A549 treated with Hydrocortisone at 1 μM for 4 hours (cell line): ENCODE measurements at places on chromosomes 6 and 20. TPM values are rescaled to one million over a fixed set of nuclear protein-coding genes. Genes with fewer than 3 reads are reported as not detected.

Gene GSTA3
- total RNA-seq: not detected in 5 replicates

Gene TSHZ2
- not detected in 5 replicates for total RNA-seq

Gene SLC29A1
- total RNA-seq: 45.4 to 50.3 TPM (median 49.5 TPM) in 5 replicates

Gene GMDS
- 7.5 to 9.5 TPM (median 8.5 TPM) in 5 replicates for total RNA-seq

Gene BCAS1
- total RNA-seq: 0.36 to 0.76 TPM (median 0.41 TPM) in 5 replicates

Gene CENPB
- total RNA-seq: 101 to 123 TPM (median 120 TPM) in 5 replicates
